GM10248 (cell line): ENCODE measurements at places on chromosomes 3 and 15.

GRCh38 chr15:81275711-81276392 is 48.1 kb downstream of the STARD5 start:
- DNase-seq = no peak

DNA sequence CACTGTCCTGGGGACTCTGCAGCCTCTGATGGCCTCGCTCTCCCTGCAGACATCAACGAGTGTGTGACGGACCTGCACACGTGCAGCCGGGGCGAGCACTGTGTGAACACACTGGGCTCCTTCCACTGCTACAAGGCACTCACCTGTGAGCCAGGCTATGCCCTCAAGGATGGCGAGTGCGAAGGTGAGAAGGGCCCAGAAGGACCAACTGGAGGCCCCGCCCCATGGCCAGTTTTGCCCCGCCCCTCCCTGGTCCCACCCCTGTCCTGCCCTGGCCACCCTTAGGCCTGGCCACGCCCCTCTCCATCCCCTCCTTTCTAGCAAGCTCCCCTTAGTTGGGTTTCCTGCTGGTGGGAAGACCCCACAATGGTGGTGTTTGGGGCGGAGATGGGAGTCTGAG is 77.5 kb downstream of the FBLN2 start:
- no peak for DNase-seq

DNA sequence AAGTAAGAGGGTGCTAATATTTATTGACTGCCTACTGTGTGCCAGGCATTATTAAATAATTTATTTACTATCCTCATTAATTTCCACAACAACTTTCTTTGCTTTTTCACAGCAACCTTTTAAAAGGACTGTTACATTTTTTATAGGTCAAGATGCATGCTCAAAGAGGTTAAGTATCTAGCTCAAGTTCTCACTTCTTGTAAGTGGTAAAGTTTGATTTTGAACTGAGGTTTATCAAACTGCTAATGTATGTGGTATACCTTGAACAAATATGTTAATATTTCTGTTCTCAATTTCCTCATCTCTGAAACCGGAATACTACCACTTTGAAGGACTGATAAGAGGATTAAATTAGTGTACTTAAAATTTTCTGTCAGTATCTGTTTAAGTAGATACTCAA is 183.3 kb downstream of the AKAP13 start:
- DNase-seq = no peak

DNA sequence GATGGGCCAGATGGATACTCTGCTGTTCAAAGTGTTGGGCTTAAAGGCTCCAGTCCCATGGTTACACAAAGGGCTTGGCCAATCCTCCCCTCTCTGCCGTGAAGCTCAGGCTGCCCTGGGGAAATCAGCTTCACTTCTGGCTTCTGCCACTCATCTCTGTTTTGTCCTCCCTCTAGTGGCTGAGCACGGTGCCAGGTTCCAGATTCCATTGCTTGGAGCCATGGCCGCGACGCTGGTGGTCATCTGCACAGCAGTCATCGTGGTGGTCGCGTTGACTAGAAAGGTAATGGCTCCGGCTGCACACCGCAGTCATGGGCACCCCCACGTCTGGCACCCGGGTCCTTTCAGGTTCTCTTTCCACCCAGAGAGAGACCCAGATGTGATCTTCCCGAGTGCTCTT is 5.6 kb downstream of the TIGIT start:
- DNase-seq = no peak

GRCh38 chr3:136149667-136150066 is 46.5 kb downstream of the MSL2 start:
- DNase-seq = no peak
